ENCODE measurements at places on chromosomes 2 and 18.

- no peak for DNase-seq
Observed at GRCh38 chr18:48184118-48184517, 225.1 kb downstream of the ZBTB7C start.

GRCh38 chr2:42928692-42929545 is 136.5 kb upstream of the HAAO start:
- DNase-seq: peak; percentile 44

- DNase-seq: no peak
Observed at GRCh38 chr2:96386470-96386869, 50.9 kb downstream of the NCAPH start.

DNA sequence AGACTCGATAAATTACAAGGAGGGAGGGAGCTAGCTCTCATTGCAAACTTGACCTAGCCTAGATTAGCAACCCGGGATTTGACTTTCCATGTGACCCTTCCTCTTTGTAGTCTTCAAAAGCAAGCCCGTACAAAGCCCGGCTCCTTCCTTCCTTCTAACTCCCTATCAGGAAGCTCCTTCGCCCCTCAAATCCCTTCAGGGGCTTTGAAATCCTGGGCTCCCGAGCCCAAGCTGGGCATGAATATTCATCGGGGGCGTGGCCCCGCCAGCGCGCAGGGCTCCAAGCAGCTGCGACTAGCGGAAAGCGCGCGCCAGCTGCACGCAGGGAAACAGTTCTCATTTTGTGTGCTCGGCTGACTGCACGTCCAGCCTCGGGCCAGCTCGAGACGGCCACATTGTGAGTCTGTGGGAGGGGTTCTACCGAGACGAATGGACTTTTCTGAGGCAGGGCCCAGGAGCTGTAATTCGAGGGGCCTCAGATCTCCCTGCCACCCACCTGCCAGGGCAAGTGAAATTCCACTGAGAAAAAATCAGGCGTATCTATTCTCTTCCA is 84.0 kb upstream of the PELI1 start:
- DNase-seq: peak; percentile 37

- DNase-seq: no peak
Observed at GRCh38 chr2:2107141-2107540, 223.9 kb downstream of the MYT1L start.

- no peak for DNase-seq
Observed at GRCh38 chr18:7844418-7844817, 277.3 kb downstream of the PTPRM start.

DNA sequence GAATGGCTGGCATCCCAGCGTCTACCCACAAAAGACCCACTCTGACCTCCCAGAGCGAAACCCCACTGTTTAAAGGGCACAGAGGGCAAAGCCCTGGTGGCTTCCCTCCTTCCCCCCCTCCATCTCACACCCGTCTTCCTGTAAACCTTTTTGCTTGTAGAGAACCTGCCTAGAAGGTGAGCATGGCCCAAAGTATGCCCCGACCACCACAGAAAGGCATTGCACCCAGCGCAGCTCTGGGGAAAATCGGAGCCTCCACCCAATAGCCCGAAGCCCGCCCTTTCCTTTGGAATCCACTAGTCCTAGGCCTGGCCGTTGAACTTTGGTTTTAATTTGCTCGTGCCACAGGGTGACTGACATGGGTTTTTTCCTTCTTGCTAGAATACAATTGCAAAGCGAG is 22.6 kb downstream of the DIPK1C start:
- no peak for DNase-seq

DNA sequence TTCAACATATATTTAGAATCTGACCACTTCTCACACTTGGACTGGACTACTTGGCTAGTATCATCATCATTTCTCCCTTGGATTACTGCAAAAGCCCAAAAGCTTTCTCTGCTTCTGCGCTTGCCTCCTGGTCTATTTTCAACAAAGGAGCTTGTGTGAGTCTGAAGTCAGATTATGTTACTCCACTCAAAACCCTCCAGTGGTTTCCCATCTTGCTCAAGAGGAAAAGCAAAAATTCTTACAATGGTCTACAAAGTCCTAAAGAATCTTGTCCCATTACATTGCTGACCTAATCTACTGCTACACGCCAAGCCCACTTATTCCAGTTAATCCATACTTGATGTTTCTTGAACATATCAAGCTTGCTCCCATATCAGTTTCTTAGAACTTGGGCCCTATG is 9.6 kb downstream of the PREPL start:
- peak; percentile 21 for DNase-seq

- DNase-seq: no peak
Observed at GRCh38 chr2:127181851-127182250, 38.2 kb downstream of the CYP27C1 start.

- DNase-seq: no peak
Observed at GRCh38 chr18:2207294-2207693, 364.0 kb downstream of the METTL4 start.

DNA sequence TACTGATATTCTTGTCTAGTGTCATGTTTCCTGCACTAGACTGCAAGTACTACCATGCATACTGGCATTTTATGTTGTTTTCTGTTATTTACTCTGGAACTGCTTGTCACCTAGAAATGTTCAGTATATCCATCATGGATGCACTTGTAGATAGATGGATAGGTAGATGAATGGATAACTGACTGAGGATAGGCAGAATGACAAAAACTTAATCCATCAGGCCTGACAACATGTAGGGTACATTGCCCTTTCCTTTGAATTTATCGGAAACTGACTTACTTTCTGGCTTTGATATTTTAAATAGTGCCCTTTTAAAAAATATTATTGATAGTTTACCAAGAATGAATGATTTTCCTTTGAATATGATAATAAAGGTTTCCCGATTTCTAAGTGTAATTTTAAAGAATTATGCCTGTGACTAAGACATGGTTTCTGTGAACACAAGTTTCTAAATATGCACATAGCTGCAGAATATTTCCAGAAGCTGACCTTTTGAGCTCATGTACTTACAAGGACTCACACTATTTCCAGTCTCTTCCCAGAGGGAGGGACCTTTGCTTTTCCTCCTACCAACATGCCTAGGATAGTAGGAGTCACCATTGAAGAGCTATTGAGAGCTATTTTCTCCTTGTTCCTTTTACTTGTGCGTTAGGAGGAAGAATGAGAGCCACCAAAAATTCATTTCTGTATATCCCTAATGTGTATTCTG is 81.3 kb downstream of the ANKRD12 start:
- DNase-seq: no peak

DNA sequence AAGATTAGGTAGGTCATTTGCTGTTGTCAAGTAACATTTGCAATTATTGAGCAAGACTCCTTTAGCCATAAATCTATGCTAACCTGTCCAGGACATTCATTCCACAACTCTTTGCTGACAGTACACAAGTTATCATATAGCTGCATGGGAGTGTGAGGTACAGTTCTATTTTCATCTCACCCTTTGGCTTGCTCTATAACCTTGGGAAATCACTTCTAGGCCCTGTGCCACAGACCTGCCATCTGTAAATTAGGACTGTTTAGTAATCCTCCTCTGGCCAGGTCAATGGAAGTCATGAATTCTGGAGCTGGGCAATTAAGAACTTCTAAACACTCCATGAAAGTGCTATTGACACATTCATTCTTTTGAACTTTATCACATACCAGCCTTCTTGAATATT is 34.6 kb upstream of the PAIP2B start:
- DNase-seq: no peak

DNA sequence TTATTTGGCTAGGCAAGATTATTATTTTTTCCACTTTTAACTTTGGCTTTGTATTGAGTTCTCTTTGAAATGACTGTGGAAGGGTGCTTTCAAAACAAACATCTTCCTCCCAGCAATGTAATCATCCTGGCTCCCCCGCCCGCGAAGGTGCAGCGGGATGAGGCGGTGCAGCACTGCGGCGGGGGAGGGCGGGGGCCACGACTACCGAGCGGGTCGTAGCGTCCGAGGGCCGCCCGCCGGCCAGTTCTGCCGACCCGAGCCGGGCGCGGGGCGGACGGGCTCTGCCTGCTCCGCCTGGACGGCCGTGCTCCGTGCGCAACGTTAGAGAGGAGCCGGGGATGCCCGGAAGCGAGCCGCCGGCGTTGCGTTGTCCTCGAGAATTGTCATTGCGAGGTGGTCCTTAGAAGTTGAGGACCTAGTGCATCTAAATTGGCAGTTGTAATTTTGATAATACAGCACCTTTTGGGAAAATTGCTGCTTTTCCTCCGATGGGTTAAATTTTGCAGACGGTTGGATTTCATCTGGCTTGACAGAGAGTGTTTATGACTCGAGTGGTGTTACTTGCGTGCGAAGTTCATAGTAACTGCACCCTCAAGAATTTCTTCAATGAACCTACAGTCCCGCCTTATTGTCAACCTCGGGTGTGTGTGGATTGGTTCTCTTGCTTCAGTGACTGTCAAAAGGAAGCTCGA is 1.1 kb downstream of the EPC2 start:
- peak; percentile 91 for DNase-seq

DNA sequence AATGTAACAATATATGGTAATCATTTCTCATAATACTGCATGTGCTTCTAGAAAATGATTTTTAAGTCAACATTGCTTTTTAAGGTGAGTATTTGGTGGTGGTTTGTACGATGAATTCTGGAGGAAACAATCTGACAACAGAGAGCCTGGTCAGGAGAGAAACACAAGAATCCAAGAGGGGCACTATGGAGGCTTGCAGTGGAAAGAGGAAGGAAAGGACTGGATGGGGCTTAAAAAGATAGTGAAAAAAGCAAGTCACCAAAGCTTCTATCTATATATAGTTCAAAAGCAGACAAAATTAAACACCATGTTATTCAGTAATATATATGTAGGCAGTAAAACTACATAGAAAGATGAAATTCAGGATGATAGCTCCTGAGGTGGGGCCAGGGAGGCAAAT is 109.4 kb upstream of the SERTAD2 start:
- DNase-seq: no peak

GRCh38 chr2:4914551-4914950 is 777.6 kb upstream of the SOX11 start:
- no peak for DNase-seq

- DNase-seq: peak; percentile 60
Observed at GRCh38 chr18:48767090-48767690, 183.6 kb downstream of the SMAD7 start.

GRCh38 chr18:36756242-36756641 is 72.6 kb downstream of the TPGS2 start:
- peak; percentile 93 for DNase-seq

DNA sequence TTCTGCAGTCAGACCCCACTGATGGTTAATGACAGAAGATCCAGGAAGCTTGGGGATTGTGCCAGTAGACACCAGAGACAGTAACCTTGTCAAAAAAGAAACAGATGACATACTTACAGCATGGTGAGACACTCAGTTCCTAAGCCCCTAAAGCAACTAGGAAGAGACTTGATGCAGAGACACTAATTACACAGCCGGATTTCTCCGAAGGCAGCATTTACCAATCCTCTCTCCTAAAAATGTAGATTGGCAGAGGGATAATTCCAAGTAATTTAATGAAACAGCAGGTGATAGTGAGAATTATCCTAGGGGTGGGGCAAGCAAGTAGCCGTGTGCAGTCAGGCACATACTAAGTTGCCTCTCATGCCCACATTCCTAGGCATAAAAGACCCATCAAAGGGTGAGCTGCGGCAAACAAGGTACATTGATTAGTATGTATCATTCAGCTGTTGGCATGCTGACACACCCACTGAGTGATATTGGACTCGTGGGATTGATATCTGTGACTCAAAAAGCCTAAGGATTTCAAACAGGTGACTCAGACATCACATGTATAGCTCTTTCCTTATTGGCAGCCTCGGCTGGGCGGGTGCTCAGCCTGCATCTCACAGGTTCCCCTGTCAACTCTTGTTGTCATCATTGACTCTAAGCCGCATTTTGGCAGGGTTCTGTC is 296.7 kb upstream of the ATP5MC3 start:
- DNase-seq: no peak

GRCh38 chr2:220981926-220982325 is 590.2 kb downstream of the EPHA4 start:
- no peak for DNase-seq

DNA sequence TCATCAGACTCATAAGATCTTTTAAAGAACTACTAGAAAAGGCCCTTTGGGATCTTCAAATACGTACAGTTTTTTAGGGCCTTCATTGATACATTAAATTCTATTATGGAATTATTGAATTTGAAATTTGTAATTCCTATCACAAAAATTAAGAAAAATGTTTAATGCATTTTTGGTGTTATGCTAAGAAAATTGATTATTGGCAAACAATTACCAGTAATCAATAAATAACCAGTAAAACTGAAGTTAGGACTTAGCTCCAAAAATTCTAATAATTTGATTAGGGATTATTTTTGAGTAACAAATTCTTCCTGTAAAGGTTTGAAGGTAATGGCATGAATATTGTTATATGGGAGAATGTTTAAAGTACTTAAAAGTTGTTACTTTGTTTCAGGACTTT is 119.3 kb downstream of the UBR3 start:
- no peak for DNase-seq

DNA sequence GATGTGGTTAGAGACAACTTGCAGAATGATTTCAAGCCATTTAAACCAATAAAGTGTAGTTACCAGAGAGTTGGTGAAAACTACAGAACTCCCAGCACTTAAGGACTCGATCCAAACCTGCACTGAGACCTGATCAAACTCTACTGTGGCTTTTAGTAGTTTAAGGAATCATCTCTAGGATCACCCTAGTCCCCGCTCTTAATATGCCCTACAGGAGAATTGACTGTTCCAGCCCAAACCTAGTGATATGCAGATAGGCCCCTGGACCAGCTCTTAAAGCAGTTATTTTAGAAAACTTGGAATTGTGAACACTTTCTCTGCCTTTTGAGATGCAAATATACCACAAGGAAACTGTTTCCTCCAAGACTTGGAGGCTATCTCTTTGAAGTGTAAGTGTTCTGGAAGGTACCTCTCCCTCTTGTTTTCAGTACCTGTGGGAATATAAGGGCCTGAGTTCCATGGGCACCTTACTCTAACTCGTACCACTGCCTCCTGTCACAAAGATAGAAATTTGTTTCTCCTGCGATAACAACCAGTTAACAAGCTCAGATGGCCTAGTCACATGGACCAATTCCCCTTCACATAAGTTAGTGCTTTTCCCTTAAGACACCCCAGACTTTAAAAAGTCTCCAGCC is 1367.2 kb upstream of the SLC39A10 start:
- no peak for DNase-seq

- DNase-seq: no peak
Observed at GRCh38 chr2:133098787-133099186, 428.8 kb upstream of the LYPD1 start.

DNA sequence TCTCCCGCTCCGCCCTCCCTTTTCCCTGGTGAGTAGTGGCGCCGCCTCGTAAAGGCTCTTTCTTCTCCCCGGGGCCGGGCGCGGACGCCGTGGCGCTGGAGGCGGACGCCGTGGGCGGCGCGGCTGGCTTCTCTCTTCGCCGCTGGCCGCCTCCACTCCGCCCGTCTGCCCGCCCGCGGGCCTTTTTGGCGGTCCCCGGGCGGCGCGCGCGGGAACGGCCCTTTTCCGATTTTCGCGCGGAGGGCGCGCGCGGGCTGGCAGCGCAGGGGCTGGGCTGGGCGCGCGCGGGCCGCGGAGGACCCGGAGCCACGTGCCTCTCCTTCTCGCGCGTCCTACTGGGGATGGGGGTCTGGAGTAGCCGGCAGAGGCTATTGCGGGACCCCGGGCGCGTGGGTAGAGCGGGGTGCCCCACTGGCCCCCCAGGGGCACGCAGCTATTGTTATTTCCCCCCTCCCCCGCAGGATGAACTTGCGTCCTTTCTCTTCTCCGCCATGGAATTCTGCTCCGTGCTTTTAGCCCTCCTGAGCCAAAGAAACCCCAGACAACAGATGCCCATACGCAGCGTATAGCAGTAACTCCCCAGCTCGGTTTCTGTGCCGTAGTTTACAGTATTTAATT is 472 bp downstream of the SLC20A1 start:
- no peak for DNase-seq

All from AG10803 (cell line).